ENCODE measurements at places on chromosomes 16 and 17.
A peak's percentile ranks its signal among the peaks of the same experiment; 100 is the strongest.

DNA sequence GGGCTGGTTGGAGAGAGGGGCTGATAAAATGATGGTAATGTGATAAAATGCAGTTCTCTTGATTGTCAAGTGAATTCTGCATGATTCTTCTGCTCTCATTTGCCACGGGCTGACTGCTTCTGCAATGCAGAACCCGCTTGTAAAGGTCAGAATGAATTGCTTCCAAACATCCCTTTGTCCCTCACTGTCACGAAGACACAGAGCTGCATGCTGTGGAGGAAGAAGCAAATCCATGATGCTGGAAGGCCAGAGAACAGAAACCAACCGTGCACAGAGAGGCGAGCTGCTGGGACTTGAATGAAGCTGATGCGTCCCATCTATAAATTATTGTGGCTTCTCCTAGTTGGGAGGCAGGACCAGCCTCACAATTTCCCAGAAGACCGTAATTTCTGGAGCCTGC, 171.6 kb downstream of the PRKCB start:
- DNase-seq = no peak

DNA sequence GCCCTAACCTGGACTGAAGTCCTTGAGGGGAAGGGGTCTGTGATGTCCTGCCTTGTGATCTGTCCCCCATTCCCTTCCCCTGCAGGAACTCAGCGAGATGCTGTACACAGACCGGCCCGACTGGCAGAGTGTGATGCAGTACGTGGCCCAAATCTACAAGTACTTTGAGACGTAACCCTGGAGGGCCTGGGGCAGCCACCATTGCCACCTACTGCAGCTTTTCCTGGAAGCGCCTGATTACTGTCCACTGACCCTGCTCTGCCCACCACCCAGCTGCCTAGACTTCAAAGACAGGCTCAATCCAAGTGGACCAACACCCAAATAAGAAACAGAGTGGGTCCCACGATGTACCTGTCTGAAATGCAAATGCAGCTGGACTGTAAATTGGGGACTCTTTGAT, 153.4 kb downstream of the LGALS9B start:
- DNase-seq = no peak

- peak; percentile 77 for DNase-seq
Observed at GRCh38 chr17:40086150-40087044, 14.0 kb downstream of the NR1D1 start.

DNA sequence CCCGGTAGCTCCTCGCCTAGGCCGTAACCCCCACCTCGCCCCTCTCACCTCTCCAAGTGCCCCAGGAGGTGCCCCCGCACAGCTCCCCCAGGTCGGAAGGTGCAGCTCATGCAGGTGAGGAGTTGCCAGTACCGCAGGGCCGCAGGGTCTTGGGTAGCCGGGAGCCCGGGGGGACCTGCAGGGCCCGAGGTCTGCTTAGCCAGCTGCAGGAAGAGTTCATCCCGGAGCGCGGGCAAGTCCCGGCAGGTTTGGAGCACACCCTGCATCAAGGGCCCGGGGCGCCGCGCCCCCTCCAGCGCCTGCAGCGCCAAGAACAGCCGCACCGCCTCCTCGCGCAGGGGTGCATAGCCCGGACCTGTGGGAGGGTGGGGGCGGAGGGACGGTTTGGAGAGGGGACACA, 4.8 kb downstream of the PLEKHH3 start:
- no peak for DNase-seq

- no peak for DNase-seq
Observed at GRCh38 chr17:67411397-67411796, 34.3 kb downstream of the PITPNC1 start.

GRCh38 chr16:6947291-6947690, 385.4 kb upstream of the RBFOX1 start:
- no peak for DNase-seq

DNA sequence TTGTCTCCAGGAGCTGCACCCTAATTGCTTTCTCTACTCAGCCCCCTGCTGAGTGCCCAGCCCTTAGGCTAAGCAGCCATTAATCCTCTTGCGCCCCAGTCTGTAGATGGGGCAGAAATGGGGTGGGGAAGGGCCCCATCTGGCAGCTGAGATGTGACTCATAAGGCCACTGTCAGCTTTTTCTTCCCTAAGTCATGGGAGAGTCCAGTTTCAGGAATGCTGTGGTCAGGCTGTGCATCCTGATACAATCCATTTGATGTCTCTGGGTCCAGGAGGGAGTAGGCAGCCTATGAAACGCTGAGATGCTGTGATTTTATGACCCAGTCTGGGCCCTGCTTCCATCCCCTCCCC, 12.3 kb downstream of the PLXDC1 start:
- no peak for DNase-seq

- DNase-seq = no peak
Observed at GRCh38 chr17:68785565-68786486, 169.4 kb downstream of the ABCA8 start.

GRCh38 chr17:44830359-44831288, 537 bp upstream of the GJC1 start:
- peak; percentile 38 for DNase-seq

DNA sequence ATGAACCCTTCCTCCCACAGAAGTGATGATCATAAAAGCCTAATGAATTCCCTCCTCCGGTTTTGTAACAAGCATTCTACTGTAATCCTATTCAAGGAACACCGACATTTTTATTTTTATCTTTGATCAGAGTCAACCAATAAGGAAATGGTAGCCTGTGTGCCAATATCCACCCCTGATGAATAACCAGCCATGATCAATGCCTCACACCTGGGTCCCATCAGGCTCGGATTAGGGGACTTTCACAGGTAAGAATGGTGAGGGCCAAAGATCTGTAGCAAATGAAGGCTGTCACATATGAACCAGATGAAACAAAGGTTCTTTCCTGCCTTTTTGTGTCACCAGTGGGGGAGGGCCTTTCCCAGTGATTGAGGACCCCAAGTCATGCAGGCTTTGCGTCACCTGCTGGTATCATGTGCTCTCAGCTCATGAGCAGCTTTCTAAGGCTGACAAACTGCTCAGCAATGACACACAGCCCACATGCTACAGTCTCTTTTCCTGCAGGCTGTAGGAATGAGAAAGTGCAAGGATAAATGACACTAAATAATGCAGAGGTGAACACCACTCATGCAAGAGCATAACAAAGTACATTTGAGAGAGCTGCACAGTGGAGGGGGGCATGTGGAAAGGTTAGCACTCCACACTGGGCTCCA, 34.9 kb downstream of the TOM1L2 start:
- no peak for DNase-seq

DNA sequence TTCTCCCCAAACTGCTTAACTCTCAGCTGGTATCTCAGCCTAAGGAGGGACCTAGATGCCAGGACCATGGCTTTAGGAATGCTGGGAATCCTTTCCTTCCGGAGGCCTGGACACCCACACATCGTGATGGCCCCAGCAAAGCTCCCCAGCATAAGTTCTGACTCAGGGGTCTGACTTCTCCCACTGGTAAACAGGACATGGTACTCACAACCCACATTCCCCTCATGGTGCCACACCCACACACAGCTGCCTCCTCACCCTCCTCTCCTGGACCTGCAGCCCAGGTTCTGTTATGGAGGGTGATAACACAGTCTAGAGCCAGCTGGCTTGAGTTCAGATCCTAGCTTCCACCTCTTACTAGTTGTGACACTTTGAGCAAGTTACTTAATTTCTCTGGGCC, 719 bp upstream of the RNF227 start:
- no peak for DNase-seq

GRCh38 chr16:14559809-14560241, 70.2 kb downstream of the PARN start:
- no peak for DNase-seq

- no peak for DNase-seq
Observed at GRCh38 chr16:67547423-67548264, 14.7 kb upstream of the CTCF start.

GRCh38 chr16:3536851-3537250, 36.0 kb downstream of the CLUAP1 start:
- no peak for DNase-seq

DNA sequence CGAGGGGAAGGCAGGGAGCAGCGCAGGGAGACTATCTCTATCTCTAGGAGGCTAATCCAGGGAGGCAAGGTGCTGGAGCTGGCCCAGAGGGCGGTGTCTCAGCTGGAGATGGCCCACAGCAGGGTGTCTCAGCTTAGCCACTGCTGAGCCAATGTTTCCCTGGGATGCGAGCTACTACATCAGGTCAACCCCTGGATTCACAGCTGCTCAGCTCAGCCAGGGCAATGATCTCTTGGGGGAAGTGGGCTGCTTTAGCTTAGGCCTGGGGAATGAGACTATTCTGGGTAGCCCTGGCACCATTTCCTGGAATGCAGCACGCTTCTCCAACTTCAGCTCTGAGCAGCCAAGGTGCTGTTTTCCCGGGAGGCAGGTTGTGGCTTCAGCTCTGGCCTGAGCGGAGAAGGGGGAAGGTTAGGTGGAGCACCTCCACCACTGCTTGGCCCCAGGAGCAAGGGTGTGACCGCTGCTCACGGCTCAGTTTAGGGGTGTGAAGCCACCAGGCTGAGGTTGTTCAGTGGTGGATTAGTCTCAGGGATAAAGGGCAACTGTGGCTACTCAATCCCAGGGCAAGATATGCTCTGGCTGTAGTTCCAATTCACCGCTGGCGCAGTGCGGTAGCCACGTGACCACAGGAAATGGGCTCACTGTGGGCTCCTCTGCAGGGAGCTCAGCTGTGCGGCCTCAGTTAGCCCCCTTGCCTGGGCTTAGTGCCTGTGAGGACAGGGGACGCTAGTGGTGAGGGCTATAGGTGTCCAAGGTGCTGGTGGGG, 5.2 kb upstream of the PRSS21 start:
- no peak for DNase-seq

GRCh38 chr16:25546791-25547190, 145.0 kb upstream of the HS3ST4 start:
- no peak for DNase-seq

DNA sequence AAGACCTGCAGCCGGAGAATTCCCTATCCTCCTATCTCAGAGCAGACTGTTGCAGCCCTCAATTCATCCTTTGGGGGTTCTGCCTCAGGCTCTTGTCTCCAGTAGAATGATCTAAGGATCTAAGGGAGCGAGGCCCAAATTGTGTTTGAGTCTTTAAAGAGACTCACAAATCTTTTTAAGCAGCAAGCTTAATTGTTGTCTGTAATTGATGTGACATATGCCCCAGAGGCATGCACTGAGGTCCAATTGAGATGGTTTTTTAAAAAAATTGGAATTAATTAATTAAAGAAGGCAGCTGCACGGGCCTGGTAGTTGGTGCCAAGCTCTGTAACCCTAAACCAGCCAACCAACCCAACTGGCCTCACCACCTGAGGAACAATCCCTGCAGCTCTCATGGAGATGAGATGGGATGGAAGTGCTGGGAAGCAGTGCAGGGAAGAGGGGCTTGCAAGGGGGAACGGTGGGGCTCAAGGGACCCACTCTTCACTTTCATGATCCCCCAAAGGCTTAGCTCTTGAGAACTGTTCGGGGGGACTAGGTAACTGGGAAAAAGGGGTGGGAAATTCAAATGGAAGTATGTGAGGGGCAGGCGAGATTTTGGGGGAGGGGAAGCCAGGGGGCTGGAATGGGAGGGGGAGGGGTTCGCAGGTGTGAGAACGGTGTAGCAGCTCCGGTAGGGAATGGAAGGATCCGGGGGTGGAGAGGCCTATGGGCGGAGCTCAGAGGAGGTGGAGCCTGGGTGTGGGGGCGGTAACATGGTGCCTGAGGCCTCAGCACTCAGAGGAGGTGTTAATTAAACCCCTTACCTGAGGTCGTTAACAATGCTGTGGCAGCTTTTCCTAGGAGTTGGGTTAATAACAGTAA, 9.2 kb upstream of the ZNF652 start:
- DNase-seq = no peak

- no peak for DNase-seq
Observed at GRCh38 chr16:48271728-48272127, 24.4 kb upstream of the ABCC11 start.

DNA sequence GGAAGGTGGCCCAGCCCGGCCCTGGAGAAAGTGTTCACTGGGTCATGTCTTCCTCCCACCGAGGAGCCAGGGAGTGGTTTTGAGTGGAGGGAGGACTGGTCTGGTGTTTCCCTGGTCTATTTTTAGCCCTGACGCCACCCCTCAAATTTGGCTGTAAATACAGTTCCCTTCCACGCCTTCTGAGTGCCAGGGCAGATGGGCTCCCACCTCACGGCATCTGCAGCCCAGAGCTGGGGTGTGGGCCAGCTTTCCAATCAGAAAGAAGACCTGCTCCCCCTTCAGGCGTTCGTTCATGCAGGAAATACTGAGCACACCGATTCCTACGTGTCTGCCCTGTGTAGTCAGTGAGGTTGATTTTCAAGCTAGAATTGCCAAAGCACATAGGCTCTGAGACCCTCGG, 53.7 kb downstream of the SNX20 start:
- DNase-seq = peak; percentile 46

DNA sequence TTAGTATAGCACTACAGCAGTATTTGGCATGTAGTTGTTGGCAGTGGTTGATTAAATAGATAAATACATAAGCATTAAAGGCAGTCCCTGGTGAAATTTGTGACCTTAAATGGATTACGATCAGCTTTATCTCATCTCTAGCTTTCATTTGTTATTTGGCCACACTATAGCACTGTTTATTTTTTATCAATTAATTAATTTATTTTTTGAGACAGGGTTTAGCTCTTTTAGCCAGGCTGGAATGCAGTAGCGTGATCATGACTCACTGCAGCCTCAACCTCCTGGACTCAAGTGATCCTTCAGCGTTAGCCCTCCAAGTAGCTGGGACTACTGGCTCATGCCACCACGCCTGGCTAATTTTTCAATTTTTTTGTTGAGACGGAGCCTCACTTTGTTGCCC, 18.7 kb upstream of the ARHGAP17 start:
- DNase-seq = no peak

DNA sequence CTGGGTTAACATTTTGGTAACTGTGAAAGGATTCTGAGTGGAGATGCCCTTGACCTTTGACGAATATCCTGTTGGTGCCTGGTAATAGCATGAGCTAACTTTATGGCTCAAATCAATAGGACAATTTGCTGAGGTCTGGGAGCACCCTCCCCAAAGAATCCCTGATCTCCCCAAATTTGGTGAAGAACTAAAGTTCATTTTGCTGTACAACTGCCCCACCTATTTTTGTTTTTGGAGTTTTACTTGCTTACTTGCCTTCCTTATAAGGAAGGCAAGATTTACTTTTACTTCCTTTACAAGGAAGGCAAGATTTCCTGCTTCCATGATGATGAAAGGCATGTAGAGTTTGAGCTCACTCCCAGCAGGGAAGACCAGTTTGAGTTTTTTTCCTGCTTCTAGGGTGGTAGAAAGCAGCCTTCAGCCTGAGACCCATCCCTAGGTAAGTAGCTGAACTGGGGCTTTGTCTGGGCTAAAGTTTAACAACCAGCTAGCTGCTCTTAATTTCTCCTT, 2.8 kb downstream of the KRTAP4-9 start:
- DNase-seq = no peak

GRCh38 chr16:49835161-49835777, 20.6 kb downstream of the ZNF423 start:
- DNase-seq = no peak
